Ovary (tissue), 10 donors: ENCODE measurements at places on chromosomes 1 and 21. TPM values are rescaled to one million over a fixed set of nuclear protein-coding genes. Genes with fewer than 3 reads are reported as not detected.

The TNFRSF14 gene
- total RNA-seq: 78.5 TPM

The BRDT gene
- total RNA-seq: not detected

The PLA2G2F gene
- 0.30 TPM for total RNA-seq

The SLFNL1 gene
- total RNA-seq: 1.2 TPM

The NEGR1 gene
- 8.5 TPM for total RNA-seq

The ERICH3 gene
- total RNA-seq: 10.9 TPM

The OR2L8 gene
- total RNA-seq: not detected

The JAM2 gene
- total RNA-seq: 18.1 TPM

The TLR5 gene
- 29.3 TPM for total RNA-seq

The LIX1L gene
- 78.1 TPM for total RNA-seq

The DRAXIN gene
- 0.24 TPM for total RNA-seq

The TIAM1 gene
- total RNA-seq: 5.2 TPM

The FHL3 gene
- total RNA-seq: 40.4 TPM

The SLC30A7 gene
- total RNA-seq: 25.3 TPM

The SLC5A9 gene
- total RNA-seq: 0.36 TPM

The LAMB3 gene
- total RNA-seq: 0.58 TPM

The C1orf185 gene
- not detected for total RNA-seq

The ZNF697 gene
- total RNA-seq: 3.0 TPM

The RSPH1 gene
- 2.5 TPM for total RNA-seq

The FAM72A gene
- 0.92 TPM for total RNA-seq

The SLC44A5 gene
- total RNA-seq: 0.67 TPM

The PLEKHA6 gene
- total RNA-seq: 9.3 TPM

The PYGO2 gene
- 17.2 TPM for total RNA-seq

The FYB2 gene
- not detected for total RNA-seq

The PEAR1 gene
- 8.8 TPM for total RNA-seq

The GNAT2 gene
- not detected for total RNA-seq

The OR13G1 gene
- not detected for total RNA-seq

The OLFML2B gene
- total RNA-seq: 5.1 TPM

The ST6GALNAC5 gene
- total RNA-seq: 4.9 TPM

The MAP3K21 gene
- 21.0 TPM for total RNA-seq

The GPATCH3 gene
- 16.4 TPM for total RNA-seq

The RIPK4 gene
- 2.8 TPM for total RNA-seq

The GJB5 gene
- total RNA-seq: not detected

The C4BPB gene
- 5.4 TPM for total RNA-seq

The GADD45A gene
- 22.1 TPM for total RNA-seq

The SPATA1 gene
- total RNA-seq: not detected

The CD84 gene
- total RNA-seq: 1.2 TPM

The KHDC4 gene
- total RNA-seq: 61.1 TPM

The S100A16 gene
- 104 TPM for total RNA-seq

The SELL gene
- total RNA-seq: 2.0 TPM

The FCAMR gene
- not detected for total RNA-seq

The DNMT3L gene
- total RNA-seq: not detected

The RGS13 gene
- not detected for total RNA-seq

The FCRL3 gene
- not detected for total RNA-seq

The TDRD10 gene
- 3.1 TPM for total RNA-seq

The BGLAP gene
- total RNA-seq: 1.8 TPM

The RGS18 gene
- total RNA-seq: 2.0 TPM

The LAMC1 gene
- total RNA-seq: 64.5 TPM

The ZSWIM5 gene
- 13.3 TPM for total RNA-seq

The FMOD gene
- total RNA-seq: 145 TPM

The FAM229A gene
- total RNA-seq: 14.0 TPM

The TRIM58 gene
- total RNA-seq: 0.35 TPM

The CDA gene
- 2.0 TPM for total RNA-seq

The HFM1 gene
- 15.7 TPM for total RNA-seq

The NTRK1 gene
- 0.92 TPM for total RNA-seq

The TMEM59 gene
- 337 TPM for total RNA-seq

The PWP2 gene
- total RNA-seq: 2.8 TPM

The TSSK3 gene
- total RNA-seq: 2.8 TPM

The TFF2 gene
- not detected for total RNA-seq
